NCI-H1092 treated with DMSO at 0.1 percent for 48 hours (cell line): ENCODE measurements at places on chromosomes 3 and 15.

- no peak for DNase-seq
Observed at GRCh38 chr3:45682786-45683185, 6.4 kb upstream of the SACM1L start.

DNA sequence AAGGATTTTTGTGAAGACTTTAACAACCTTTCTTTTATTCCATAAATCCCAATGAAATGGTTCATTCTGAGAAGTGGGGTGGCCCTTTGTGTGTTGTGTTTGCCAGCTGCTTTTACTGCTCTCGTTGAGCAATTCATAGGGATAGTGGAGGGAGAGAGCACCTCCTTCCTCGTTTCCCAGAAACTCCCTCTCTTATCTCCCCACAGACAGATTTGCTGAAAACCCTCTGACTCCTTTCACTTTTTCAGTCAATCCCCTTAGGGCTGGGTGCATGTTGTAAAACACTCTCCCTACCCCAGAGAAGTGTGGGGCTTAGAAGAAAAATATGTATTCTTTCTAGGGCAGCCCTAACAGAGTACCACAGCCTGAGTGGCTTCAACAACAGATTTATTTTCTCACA is 557.2 kb upstream of the RGMA start:
- DNase-seq, result no peak

GRCh38 chr3:17040990-17041377 is 156.2 kb downstream of the PLCL2 start:
- DNase-seq, result no peak

GRCh38 chr3:3504686-3505085 is 294.5 kb upstream of the LRRN1 start:
- no peak for DNase-seq

- peak; percentile 50 for DNase-seq
Observed at GRCh38 chr15:91947683-91948608, 94.4 kb downstream of the SLCO3A1 start.

GRCh38 chr15:56053046-56053400 is 59.6 kb upstream of the NEDD4 start:
- DNase-seq, result no peak

DNA sequence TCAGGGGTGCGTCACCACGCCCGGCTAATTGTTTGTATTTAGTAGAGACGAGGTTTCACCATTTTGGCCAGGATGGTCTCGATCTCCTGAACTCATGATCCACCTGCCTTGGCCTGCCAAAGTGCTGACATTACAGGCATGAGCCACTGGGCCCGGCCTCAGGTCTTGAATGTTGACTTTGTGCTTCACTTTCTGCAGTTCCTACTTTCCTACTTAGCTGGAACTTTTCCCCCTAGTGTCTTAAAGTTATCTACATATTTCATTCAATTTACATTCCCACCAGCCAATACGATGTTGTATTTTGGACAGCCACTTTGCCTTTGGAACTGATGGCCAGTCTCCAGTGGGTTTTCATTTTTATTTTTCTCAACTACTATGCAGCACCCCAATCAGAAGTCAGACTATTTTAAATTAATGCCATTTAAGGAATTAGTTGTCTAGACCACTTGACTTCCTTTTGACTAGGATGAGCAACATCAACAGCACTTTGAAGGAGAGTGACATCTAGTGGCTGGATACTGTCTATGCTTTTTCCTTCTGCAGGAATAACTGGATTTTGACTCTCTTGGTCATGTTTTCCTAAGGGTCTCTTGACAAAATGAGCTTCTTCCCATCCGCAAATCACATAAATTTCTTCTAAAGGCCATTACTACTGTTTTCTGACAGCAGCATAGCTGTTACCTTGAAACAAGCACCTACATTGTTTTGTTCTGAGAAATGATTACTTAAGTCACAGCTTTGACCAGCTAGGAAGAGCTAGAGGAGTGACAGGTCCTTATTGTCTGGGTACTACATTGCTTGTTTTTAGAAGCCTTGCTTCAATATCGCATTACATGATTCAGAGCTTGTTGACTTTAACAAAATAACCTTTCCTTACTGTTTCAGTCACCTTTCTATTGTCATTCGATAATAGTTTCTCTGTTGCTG is 140.2 kb downstream of the ITPR1 start:
- peak; percentile 52 for DNase-seq

- no peak for DNase-seq
Observed at GRCh38 chr3:137204409-137204808, 246.6 kb downstream of the IL20RB start.

DNA sequence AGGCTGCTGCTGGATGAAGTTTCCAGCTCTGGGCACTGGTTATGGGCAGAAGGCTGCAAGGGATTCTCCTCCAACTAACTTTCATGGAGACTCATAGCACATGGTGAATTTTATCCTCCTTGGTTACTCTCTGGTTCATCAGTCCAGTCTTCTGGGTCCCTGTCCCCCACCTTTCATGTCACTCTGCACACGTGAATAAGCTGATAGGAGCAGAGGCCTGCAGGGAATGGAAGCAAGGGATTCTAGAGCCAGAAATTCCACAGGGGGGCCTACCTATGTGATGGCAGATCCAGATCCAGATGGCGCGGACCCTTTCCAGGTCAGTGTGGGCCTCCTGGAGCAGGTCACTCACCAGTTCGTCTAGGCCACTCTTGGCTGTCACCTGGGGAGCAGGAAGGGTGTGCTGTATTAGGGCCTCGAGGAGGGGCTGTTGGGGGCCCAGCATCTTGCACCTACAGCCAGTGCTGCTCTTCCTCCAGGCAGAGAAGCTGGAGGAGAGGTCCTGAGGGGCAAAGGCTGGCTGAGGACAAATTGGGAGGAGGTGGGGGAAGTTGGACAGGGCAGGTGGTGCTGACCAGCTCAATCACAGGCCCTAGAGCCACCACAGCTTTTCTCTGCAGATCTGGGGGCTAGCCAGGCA is 30.2 kb downstream of the KY start:
- DNase-seq, result no peak

DNA sequence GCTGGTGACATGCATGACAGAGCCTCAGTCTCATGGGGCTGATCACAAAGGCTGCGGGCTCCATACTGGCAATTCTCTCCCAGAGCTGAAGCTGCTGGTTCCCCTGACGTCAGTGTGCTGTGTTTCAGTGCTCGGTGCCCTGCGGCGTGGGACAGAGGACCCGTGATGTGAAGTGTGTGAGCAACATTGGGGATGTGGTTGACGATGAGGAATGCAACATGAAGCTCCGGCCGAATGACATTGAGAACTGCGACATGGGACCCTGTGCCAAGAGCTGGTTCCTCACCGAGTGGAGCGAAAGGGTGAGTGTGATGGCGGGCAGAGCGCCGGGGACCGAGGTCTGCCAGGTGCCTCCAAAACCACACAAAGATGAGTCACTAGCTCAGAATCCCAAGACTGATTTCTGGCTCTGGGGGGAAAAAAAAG is 62.0 kb upstream of the NR2E3 start:
- DNase-seq, result no peak

- no peak for DNase-seq
Observed at GRCh38 chr15:49199666-49200065, 29.6 kb downstream of the GALK2 start.

DNA sequence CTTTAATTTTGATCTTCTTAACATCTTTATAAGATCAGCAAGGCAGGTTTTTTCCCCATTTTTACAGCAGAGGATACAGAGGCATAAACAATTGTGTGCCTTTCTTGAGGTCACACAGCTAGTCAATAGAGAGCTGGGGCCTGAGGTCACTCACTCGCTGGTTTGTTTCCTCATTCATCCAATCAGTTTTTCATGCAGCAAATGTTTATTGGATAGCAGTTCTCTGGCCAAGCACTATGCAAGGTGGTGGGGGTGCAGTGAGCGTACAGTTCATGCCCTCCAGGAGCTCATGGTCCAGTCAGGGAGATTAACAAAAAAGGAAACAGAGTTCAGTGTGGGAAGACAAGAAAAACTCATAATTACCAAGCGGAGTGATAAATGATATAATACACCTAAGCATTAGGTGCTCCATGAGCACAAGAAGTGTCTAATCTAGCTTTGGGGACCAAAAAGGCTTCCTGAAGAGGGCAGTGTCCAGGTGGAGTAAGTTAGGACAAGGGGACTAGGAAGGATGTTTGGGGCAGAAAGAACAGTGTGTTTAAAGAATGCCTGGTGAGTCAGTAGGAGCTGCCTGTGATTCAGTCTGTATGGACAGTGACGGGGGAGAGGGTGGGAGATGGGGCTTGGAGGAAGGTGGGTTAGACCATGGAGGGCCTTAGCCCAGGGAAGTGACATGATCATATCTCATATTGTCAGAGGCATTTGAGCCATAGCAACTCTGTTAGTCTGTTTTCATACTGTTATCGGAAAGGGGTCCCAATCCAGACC is 29.3 kb downstream of the MAP2K5 start:
- DNase-seq, result no peak

DNA sequence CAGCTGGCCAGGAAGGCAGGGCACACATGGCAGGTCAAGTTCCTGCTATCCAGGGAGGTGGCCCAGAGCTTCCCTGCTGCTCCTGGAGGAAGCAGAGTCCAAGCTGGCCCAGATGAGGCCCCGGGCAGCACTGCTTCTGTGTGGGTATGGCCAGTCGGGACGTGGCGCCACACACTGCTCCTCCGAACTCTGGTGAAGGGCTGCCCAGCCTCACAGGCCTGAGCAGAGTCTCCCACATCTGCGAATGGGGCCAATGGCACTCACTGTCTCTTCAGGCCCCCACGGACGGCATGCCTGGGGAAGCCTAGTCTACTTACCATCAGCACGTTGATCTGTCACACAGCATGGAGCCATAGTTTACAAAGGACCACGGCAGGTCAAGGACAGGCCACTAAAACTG is 2.5 kb upstream of the PLA2G4F start:
- DNase-seq, result no peak

DNA sequence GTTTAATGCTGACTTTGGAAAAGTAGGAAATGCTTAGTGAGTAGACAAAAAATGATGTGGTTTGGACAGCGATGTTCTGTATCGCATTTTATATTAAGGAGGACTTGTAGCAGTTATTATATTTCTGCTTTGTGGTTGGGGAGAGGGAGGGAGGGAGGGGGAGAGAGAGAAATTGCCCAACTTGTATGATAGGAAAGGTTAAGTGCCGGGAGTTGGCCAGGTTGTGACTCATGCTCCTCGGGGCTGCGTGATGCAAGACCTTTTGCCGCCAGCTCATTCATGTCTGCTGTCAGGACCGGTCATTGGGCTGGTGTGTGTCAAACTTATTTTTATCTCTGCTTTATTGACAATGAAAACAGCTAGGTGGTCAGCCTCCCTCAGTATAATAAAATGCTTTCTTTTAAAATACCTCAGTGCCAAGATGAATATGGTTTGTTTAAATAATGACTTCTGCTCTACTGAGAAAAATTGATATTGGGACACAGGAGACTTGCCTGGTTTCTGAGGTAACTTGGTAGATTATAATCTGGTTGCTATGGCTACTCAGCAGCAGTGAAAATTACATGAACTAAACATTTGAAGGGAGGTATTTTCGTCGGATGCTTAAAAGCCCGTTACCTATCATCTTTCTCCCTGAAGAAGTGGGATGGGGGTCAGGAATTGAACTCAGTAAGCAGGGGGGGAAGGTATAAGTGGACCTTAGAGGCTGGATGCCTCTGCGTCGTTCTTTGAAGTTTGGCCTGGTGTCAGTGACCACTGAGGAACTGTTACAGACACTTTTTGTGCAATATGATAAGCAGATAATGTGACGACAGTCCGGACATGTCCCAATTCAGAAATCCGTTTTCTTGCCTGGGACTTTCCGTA is 90.7 kb downstream of the FNDC3B start:
- no peak for DNase-seq

GRCh38 chr3:32700244-32700643 is 15.3 kb downstream of the CNOT10 start:
- no peak for DNase-seq

DNA sequence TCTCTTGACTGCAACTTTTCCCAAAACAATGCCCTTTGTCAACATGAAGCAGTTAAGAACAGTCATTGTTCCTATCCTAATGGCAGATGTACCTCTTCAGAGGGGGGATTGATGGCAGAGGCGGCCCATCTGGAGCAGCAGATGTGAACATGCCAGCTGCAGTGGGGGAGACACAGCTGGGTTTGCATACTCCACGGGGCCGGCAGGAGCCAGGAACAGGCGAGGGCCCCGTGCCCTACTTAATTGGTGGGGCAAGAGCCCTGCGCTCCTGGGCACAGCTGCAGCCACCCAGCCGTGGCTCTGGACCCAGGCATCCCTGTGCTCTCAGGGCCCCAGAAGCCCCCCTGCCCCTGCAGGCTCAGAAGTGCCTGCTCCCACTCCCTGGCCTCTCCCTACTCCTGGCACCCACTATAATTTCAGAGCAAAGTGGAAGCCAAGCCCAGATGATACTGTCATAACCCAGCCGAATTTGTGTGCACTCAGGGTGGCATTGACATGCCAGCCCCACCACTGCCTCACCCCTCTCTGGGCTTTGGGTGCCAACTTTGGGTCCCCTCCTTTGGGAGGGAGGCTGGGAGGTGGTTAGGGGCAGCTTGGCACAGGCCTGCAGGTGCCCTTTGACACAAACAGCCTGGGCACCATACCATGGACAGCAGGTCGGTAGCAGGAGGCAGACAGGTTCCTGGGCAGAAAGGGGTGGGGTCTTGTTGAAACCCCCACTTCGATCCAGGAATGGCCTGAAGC is 34.6 kb downstream of the ROPN1B start:
- DNase-seq, result no peak

GRCh38 chr3:130515755-130516154 is 1.2 kb upstream of the COL6A6 start:
- DNase-seq, result no peak

- no peak for DNase-seq
Observed at GRCh38 chr3:26004172-26004571, 214.3 kb downstream of the OXSM start.

DNA sequence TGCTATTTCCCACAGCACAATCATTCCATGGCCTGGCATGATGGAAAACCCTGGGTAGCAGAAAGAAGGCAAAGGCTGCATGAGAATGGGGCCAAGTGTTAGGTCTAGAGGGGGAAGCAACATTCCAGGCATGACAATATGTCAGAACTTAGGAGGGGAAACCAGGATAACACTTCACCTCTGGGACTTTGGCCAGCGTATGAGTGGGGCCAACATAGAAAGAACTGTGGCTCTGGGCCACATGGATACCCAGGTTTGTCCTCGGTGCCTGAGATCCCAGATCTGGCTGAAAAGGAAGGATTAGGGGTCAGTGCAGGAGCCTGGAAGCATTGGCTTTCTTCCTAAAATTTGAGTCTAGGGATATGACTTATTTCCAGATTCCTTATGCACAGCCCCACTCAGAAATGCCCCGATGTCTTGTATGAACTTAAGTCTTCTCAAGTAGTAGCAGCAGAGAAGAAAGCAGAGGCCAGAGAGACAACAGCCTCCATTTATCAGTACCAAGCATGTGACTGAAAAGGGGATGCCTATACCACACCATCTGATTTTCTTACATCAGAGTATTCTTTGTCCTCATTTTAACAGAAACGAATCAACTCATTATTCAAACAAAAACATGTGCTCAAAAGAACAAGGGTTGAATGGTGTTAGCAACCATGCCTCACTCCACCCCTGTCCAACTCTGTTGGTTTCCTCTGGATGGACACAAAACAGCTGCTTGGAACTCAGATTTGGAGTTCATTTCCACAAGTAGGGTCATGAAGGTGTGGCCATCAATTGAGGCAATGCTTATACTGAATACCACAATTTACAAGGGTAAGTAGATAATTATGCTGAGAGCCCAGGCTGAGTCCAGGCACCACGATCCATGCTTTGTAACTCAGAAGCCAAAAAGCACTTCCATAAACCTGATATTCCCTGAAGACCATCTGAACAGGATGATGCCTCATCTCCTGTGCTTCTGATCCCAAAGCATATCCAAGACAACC is 43.7 kb upstream of the NDUFB4 start:
- DNase-seq, result no peak
